ENCODE measurements at places on chromosomes 2 and 18.

- no peak for DNase-seq
Measured at GRCh38 chr2:96203130-96204028, 5.2 kb downstream of the STARD7 start.

DNA sequence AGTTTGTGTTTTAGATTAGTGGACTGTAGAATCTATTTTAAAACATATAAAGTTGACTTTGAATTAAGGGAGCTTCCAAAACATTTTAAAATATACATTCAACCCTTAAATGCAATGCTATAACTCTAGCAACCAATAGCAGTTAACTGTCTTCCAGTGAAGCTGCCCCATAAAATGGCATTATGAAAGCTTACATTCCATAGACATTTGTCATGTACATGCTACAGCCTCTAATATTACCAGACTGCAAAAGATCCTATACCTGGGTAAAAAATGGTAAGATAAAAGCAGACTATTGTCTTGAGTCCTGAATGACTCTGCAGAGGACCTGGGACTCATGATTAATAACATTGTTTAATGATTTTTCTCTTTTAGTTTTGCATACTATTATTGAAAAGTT lies 489.4 kb downstream of the LRP1B start:
- DNase-seq, result peak; percentile 19

DNA sequence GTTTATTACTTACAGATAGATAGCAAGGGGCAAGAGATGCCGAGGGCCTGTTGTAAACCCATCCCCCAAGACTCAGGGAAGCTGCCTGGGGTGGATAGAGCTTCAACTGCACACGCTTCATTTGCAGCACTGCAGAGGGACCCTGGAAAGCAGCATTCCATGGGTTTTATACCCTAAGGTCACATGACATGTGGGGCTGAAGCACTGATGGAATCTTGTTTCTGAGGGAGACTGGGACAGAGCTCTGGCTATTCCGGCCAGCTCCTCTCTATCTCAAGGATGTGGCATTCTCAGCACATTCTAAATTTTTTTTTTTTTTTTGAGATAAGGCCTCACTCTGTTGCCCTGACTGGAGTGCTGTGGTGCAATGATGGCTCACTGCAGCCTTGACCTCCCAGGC lies 300.1 kb downstream of the MYCN start:
- no peak for DNase-seq

DNA sequence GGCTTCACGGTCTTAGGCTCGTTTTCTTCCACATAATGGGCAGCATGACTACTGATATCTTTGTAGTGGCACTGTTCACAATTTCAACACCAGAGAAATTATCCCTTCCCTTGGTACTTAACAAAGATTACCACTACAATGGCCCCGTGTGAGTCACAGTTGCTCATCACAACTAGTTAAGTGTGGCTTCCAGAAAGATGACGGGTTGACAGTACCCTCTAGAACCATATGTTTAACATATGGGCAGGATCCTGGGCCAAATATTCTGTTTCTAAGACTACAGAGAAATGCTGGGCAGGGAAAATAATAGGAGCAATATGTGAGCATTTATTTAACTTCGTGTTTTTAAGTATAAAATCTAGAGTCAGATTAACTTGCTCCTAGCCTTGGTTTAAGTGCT lies 780.1 kb upstream of the LINC00305 start:
- DNase-seq, result peak; percentile 13
